ENCODE measurements at places on chromosomes 1 and 21.

DNA sequence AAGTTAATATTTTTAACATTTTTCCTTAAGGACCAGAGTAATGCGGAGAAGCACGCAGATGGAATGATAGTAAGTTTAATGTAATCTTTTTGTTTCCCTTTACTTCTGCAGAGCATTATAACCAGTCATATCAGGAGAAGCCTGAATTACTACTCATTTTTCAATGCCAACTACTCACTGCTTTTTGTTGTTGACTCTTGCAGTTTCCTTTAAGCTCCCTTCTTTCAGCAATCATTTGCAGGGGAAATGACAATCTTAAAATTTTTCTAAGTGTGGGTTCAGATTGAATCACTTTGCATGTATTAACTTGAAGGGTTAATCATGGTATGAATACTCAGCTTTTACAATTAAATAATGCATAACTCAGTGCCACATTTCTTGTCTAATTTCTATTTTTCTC is 122.2 kb downstream of the NRDC start:
- no peak for DNase-seq

DNA sequence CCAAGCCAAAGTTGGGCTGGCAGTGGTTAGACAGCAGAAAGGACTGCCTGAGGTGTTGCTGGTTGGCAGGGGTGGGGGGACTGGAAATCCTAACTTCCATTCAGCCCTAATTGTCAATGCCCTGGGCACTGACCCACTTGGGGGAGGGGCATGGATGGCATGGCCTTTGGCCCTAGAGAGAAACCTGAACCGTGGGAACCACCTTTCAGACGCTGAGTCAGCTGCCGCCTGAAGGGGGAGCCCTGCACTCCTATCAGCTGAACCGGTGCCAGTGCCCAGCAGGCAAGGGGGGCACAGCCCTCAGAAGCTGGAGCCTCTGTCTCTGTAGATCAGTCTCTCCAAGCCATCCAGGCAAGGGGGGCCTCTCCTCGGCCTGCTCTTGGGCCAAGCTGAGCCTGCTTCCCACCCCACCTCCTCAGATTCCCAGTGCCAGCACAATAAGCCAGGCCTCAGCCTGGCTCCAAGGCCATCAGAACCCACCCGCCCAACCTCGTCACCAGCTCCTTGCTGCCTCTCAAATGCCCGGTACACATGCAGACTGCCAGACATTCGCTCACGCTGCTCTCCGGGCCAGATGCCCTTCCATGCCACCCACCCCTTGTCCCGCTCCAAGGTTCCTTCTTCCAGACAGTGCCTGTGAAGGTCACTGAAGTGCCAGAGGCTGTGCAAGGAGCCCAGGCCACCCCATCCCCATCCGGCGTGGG is 11.6 kb downstream of the TINAGL1 start:
- no peak for DNase-seq

GRCh38 chr1:71083271-71083670 is 2.4 kb upstream of the ZRANB2 start:
- DNase-seq = no peak

DNA sequence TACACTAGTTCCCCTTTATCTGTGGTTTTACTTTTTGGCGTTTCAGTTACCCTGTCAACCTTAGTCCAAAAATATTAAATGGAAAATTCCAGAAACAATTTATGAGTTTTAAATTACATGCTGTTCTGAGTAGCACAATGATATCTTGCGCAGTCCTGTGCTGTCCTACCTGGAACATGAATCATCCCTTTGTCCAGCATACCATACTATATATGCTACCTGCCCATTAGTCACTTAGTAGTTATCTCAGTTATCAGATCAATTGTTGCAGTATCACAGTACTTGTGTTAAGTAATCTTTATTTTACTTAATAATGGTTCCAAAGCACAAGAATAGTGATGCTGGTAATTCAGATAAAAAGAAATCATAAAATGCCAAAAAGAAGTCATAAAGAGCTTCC is 52.7 kb downstream of the AGBL4 start:
- DNase-seq = no peak

GRCh38 chr1:239987103-239987745 is 104.5 kb upstream of the FMN2 start:
- DNase-seq = no peak

- DNase-seq = no peak
Observed at GRCh38 chr1:41416552-41417334, 55.5 kb downstream of the FOXO6 start.

- no peak for DNase-seq
Observed at GRCh38 chr1:81836007-81836626, 35.4 kb downstream of the ADGRL2 start.

DNA sequence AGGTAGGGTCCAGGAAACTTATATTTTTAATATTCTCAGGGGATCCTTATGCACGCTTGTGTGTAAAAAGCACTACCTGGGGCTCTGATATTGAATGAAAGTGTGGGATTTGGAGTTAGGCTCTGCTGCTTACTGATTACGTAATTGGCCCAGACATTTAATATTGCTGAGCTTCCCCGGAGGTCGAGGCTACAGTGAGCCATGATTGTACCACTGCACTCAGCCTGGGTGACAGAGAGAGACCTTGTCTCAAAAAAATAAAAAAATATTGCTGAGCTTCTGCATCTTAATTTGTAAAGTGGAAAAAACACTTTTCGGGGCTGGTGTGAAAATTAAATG is 62.2 kb upstream of the KIF26B start:
- no peak for DNase-seq

- no peak for DNase-seq
Observed at GRCh38 chr1:173775578-173776226, 48.8 kb upstream of the DARS2 start.

DNA sequence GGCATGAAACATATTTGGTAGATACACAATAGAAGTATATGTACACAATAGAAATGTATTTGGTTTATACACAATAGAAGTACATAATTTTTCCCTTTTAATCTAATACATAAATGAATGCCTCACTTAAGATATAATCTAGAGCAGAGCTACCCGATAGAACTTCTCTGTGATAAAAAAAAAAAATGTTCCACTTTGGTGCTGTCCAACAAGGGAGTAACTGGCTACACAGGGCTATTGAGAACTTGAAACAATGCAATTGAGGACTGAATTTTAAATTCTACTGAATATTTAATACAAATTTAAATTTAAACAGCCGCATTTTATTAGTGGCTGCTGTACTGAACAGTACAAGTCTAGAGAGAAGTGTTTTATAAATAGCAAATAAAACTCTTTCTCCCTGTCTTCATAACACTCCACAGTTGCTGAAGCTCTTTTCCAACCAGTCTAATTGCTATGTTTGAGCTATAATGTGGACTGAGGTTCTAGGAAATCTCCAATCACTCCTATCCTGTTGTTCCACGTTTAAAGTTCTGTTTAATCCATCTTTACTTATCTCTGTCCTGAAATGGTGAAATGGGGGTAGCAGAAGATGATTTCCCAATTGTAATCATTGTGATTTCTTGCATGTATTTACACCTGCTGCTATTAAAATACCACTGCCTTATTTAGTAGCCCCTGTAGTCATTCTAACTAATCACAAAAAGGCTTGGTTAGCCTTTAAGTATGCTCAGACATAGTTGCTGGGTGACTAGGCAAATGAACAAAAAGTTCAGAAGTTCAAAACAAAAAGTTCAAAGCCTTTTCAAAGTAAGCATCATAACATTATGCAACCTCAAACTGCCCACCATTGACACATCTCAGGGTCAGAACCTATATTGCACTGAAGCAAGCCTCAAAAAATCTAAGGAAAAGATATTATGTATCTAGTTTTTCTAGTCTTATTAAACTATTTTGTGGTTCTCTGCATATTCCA is 192.3 kb upstream of the C1orf87 start:
- no peak for DNase-seq

DNA sequence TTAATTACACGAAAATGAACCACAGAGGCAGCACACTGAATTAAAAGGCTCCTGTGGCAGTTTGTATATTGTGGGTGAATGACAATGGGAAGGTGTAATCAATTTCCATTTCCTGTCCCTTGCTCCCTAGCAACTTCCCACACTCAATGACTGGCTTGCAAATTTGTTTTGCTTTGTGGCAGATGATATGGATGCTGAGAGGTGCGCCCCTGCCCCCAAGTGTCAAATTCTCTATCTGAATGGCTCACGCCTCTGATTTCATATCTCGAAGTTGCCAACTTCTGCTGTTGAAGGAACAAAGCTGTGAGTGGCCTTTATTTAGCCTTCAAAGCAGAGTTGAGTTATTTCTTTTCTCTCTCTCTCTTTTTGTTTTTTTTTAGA is 86.0 kb downstream of the FOXD2 start:
- no peak for DNase-seq

GRCh38 chr1:55252942-55253589 is 37.9 kb upstream of the USP24 start:
- no peak for DNase-seq

- DNase-seq = no peak
Observed at GRCh38 chr1:66282343-66282852, 251.6 kb upstream of the SGIP1 start.

GRCh38 chr21:29385934-29386520 is 87.3 kb downstream of the BACH1 start:
- no peak for DNase-seq

- no peak for DNase-seq
Observed at GRCh38 chr1:172125812-172126430, 284.6 kb downstream of the DNM3 start.

GRCh38 chr1:36968730-36969129 is 65.6 kb downstream of the GRIK3 start:
- no peak for DNase-seq

- no peak for DNase-seq
Observed at GRCh38 chr1:32774950-32775634, 42.1 kb downstream of the YARS1 start.

DNA sequence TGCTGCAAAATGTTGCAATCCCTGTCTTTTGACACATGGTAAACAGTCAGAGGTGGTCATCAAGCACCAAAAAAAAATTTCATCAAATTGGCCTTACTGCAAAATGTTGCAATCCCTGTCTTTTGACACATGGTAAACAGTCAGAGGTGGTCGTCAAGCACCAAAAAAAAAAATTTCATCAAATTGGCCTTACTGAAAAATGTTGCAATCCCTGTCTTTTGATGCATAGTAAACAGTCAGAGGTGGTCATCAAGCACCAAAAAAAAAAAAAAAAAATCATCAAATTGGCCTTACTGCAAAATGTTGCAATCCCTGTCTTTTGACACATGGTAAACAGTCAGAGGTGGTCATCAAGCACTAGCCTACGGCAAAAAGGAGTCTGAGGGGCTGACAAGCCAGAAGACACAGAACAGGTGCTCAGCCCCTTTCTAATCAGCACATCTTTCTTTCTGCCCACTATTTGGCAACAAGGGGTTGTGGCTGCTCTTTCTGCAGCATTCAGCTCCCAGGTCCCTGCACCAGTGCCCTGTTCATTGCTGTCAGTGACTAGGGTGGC is 223.8 kb downstream of the KCNH1 start:
- no peak for DNase-seq

DNA sequence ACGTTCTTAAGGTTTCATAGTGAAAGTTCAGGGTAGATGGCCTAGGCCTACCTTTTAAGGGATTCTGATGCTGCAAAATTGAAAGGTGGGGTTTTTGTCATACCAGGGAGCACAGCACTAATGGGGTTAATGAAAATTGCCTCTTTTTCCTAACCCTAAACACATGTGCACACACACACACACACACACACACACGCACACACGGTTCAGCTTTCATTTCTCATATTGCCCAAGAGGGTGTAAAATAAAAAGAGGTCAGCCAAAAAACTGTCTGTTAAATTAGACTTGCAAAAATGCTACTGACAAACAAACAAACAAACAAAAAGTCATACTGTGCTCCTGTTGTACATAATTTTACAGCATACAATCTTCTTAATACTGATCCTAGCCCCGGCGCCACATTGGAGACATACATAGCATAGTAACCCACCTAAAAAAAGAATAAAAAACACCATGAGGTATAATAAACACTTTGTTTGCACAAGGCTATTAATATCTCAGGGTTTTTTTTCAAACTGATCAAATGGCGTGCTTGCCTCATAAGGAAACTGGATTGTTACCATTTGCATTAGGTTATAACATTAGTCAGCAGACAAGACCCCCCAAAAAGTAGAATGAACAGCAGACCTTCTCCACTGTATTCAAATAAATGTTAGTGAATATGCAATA is 69.1 kb downstream of the TGFB2 start:
- DNase-seq = no peak

Measured in vagina (tissue), 2 donors.